Stimulated activated CD4-positive, alpha-beta T cell treated with anti-CD3 and anti-CD28 coated beads, TNF-alpha, amount 100 ng/mL, for 1 hour (primary cell): ENCODE measurements at places on chromosomes 1 and 21.

DNA sequence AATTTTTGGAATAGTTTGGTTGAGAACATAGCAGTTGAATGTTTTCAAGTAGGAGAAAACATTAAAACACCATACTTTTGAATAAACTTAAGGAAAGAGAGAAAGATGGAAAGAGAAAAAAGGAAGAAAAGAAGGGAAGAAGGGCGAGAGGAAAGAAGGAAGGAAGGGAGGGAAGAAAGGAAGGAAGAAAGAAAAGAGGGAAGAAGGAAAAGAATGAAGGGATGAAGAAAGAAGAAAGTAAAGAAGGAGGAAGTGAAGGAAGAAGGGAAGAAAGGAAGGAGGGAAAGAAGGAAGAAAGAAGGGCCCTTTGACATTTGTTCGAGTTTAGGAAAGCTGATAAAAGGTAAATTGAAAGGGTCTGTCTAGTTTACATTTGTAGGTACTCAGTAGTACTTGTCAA is 482.7 kb downstream of the SIPA1L2 start:
- no peak for DNase-seq

- DNase-seq = no peak
Observed at GRCh38 chr1:36366091-36366661, 19.5 kb downstream of the STK40 start.

DNA sequence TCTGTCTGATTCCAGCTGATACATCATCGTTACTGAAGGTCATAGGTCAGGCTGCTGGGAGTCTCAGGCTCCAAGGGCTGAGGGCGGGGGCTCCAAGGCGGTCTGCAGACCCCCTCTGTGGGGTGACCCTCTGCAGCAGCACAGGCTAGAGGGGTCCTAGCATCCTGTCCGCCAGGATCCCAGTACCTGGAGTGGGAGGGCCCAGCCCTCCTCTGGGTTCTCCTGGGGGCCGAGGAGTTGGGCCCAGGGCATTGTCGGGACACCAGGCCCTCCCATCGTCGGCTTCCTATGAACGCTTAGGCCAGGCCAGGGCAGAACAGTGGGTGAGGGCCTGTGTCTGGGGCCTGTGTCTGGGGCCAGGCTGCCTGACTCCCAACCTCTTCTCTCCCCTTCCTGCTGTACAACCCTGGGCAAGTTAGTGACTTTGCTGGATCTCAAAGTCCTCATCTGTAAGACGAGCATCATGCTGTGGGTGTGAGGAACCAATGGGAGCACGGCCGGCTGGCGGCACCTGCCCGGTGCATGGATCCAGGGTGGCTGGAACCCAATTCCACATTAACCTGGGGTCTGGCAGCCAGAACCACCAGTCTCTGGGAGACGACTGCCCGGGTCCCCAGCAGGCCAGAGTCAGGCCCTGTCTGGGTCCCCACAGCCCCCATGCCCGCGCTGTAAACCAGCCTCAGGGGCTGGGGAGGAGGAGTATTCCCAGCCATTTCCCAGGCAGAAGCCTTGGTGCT is 56.2 kb upstream of the COL18A1 start:
- no peak for DNase-seq

- DNase-seq = no peak
Observed at GRCh38 chr1:206415942-206416341, 54.3 kb upstream of the IKBKE start.

- DNase-seq = no peak
Observed at GRCh38 chr1:42081475-42081874, 71.7 kb upstream of the GUCA2B start.

DNA sequence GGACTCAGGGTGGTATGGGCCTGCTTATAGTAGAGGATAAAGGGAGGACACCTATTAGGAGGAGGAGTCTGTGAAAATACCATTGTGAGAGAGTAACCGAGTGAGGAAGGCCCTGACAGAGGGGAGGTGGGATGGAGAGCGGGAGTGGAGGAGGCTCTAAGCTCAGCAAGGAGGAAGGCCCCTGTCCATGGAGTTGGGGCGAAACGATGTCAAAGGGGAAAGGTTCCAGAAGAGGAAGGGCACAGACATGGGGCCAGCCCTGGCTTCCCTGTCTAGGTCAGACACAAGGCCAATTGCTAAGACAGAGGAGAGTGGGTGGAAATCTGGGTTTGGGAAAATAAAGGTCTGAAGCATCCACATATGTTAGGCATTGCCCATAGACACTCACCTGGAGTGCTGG is 44.2 kb downstream of the ELK4 start:
- DNase-seq = no peak

- no peak for DNase-seq
Observed at GRCh38 chr21:43303275-43304178, 123.4 kb downstream of the SIK1 start.

- DNase-seq = no peak
Observed at GRCh38 chr1:59105548-59106507, 191.1 kb upstream of the FGGY start.

GRCh38 chr1:53484705-53485477 is 25.7 kb downstream of the DMRTB1 start:
- no peak for DNase-seq

DNA sequence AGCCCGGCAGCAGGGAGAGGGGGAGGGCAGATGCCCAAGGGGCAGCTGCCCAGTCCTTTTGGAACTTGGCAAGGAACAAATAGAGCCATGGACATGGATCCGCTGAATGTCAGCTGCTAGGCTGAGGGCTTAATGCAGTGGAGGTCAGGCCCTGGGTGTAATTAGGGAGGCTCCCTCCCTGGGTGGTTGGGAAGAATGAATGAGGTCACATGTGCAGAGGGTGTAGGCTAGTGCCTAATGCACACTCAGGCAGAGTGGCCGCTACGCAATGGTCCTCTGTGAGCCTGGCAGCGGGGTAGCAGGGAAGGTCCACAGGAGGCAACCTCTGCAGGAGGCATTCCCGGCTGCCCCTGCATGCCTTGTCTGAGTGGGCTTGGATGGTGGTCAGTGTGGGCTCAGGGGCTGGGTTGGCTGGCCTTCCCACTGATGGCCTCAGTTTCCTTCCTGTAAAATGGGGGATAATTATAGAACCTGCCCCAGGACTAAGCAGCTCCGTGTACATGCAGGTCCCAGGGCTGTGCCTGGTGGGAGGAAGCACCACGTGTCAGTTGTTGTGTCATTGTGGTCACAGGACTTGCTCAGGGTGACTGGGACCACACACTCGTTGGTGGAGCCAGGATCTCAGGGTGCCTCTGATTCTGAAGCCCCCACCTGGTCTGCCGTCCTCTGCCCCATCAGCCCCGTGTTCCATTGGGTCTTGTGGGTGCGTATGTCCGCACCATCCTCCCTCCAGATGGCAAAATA is 81.6 kb upstream of the ACTL8 start:
- no peak for DNase-seq

- no peak for DNase-seq
Observed at GRCh38 chr1:243394066-243394465, 138.2 kb downstream of the SDCCAG8 start.

GRCh38 chr21:42490720-42491119 is 5.3 kb downstream of the RSPH1 start:
- no peak for DNase-seq

DNA sequence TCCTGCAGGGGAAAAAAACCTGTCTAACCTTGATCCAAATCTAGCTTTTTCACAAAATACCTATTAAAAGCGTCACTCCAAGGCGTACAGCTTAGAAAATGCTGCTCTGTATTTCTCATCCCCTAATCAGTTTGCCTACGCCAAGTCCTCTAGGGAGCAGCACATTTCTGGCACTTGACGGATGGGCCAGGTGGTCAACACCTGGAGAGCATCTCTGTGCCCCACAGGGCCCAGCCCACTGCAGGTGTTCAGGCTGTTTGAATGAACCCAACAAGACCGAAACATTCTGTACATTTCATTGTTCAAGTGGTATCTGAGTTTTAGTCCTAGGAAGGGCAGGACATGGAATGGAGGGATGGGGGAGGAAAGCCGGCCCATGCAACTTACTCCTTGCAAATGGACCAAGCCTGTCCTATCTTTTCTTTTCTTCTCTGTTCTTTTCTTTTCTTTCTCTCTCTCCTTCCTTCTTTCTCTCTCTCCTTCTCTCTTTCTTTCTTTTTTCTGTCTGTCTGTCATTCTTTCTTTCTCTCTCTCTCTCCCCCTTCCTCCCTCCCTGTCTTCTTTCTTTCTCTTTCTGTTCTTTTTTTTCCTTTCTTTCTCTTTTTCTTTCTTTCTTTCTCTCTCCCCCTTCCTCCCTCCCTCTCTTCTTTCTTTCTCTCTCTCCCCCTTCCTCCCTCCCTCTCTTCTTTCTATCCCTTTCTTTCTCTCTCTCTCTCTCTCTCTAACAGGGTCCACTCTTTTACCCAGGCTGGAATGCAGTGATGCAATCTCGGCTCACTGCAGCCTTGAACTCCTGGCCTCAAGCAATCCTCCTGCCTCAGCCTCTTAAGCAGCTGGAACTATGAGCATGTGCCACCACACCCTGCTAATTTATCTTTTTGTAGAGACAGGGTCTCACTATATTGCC is 29.1 kb downstream of the IGFN1 start:
- DNase-seq = no peak

GRCh38 chr1:226882631-226883409 is 12.4 kb downstream of the PSEN2 start:
- no peak for DNase-seq

DNA sequence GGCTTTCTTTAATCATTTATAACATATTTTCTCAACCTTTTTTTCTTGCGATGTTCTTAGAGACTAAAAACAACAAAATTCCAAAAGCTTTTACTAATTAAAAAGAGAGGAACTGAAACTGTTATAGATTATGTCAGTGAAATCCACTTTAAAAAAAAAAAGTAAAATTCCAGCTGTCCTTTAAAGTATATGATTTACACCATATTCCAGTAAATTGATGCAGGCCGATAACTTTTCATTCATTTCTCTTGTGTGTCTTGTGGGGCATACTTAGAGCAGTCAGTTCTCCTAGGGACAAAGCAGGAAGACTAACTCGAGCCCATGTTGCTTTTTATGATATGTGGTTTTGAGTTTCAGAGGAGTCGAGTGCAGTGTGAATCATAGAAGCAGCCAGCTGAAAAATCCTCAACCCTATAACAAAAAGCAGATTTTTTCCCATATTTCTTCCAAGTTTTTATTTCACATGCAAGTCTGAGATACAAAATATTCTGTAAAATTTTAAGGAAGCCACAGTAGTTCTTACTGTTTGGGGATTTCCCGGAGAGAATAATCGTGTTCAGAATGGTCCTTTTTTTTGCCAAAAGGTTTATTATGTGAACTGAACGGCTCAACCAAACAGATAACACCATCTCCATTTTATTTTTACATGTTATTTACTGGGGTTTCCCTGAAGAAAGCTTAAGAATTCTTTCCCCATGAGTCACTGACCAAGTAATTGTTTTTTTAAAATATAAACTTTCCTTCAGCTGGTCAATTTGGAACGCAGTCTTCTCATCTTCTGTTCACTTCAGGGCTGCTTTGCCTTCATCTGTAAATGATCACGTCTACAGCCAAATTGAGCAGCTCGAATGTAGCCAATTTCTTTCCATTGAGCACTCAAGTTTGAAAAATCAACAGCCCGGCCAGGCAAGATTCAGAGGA is 77.0 kb upstream of the C1orf105 start:
- DNase-seq = no peak

- DNase-seq = no peak
Observed at GRCh38 chr1:207828485-207829158, 76.8 kb downstream of the CD46 start.

DNA sequence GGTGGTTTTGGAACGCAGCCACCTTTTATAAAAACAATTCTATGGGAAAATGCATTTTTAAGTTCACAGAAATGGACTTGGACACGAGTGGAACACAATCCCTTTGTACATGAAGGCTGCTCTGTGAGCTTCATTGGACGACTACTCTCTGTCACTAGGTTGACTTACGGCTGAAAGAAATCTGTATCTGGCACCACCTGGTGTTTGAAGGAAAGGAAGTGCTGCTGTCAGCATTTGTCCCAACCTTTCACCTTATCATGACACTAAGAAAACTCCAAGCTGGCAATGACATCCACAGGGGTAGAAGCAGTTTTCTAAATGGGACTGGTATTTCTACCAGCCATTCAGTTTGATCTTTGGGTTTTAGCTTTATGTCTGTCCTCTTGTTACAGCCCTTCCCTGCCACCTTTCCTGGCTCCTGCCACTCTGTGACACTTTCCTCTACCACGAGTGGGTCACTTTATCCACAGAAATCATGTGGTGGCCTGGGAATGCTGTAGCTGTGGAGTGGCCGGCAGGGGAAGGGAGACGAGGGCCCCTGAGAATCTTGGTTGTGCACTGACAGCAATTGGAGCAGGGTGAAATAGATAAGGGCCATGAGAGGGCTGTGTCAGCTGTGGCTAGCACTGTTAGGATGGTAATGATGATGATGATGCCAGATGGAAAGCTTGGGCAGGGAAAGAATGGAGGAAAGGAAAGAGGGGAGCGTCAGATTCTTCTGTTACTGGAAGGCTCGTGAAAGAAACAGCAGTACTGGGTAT is 85.2 kb downstream of the TBX19 start:
- DNase-seq = no peak

GRCh38 chr1:40393173-40393572 is 19.6 kb downstream of the SMAP2 start:
- DNase-seq = no peak

DNA sequence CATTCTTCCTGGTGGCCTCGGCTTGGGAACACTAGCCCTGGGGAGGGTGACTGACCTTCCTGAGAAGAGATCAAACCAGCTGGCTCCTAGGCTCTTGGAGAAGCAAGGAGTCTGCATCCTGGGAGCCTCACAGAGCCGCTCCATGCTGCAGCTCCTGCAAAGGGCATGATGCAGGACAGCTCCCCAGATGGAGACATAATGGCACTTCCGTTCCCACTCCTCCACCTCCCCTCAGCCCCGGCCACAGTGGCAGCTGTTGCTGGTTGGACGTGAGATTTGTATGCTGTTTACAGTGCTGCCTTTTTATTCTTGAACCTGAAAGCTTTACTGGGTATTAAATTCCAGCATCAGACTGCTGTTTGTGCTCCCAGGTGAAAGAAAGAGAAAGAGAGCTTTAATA is 83.7 kb upstream of the CTTNBP2NL start:
- DNase-seq = no peak

- DNase-seq = no peak
Observed at GRCh38 chr21:41834926-41835663, 44.0 kb downstream of the PRDM15 start.

DNA sequence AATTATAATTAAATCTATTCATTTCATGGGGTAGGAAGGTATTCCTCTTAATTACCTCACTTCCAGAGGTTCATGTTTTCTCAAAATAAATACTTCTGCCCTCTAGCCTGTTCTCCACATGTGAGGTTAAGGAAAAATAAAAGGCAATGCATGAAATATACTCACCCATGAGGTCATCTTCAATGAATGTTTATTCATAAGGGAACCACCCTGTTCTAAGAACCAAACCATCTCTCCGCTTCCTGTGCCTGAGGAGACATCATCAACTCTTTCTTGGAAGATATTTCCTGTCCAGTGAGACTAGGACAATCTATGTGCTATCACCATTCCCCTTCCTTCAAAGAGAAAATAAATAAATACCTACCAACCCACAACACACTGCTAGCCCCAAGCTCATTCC is 513.7 kb upstream of the PLXNA2 start:
- no peak for DNase-seq

DNA sequence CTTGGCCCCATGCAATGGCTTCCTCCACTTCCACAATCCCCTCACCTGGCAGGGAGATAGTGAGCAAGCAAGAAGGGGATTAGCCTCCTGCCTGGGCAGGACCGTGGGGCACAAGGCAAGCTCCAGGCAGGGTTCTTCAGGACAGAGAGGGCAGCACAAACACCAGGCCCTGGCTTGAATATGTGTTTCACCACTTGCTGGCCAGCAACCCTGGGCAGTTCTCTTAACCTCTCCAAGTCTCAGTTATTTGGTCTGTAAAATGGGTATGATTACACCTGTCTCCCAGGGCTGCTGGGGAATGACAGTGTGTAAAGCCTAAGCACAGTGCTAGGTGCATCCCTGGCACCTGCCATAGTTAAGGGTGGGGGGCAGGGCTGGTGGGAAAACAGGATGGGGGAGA is 31.9 kb downstream of the H3-3A start:
- DNase-seq = no peak
